ENCODE measurements at places on chromosomes 6 and 20.

- DNase-seq: no peak
Measured at GRCh38 chr6:37260040-37260439, 2.1 kb upstream of the TMEM217 start.

- DNase-seq: no peak
Measured at GRCh38 chr6:137102851-137103492, 58.2 kb upstream of the IL20RA start.

GRCh38 chr6:170029416-170030283, 261.2 kb downstream of the DLL1 start:
- no peak for DNase-seq

DNA sequence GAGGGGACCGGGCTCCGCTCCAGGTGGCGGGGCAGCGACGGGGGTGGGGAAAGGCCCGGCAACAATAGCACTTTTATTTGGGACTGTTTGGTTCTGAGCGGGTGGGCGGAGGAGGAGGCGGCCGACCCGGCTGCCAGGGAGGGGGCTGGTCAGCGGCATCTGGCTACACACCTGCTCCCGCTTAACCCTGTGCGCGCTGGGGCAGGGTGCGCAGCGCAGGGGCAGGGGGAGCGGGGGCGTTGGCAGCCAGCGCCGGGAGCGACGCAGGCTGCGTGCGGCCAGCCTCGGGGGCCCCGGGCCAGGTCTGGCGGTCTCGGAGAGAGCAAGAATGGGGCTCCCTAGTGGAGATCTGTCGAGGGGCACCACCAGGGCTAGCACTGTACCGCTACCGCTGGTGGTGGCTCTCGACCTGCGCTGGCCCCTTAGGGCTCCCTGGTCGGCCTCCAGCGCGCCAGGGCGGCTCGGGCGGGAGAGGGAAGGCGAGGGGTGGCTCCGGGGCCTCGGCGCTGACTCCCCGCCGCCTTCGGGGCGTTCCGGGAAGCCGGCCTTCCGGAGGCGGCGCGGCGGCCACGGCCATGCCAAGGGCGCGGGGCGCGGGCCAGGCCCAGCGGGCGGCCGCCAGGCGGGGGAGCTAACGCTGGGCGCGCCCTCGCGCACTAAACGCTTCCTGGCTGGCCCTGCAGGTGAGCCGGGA, 92.4 kb downstream of the NCR2 start:
- no peak for DNase-seq

DNA sequence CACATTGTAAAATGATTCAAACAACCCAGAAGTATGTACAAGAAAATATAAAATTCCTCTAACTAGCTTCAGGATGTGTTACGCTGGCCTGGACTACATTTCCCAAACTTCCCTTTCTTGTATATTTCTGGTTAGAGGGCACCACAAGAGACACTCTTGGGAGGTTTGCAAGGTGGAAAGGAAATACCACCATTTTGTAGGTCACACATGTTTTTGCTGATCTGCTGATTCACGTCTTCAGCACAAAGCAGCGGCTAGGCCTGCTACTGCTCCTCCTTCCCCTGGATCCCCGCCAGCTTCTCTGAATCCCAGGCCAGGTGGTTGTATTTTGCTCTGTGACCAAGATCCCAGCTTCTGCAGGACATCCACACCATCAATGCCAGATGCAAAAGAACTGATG, 104.2 kb downstream of the AGPAT4 start:
- DNase-seq: peak; percentile 83

- DNase-seq: no peak
Measured at GRCh38 chr6:54426995-54427394, 118.8 kb downstream of the TINAG start.

DNA sequence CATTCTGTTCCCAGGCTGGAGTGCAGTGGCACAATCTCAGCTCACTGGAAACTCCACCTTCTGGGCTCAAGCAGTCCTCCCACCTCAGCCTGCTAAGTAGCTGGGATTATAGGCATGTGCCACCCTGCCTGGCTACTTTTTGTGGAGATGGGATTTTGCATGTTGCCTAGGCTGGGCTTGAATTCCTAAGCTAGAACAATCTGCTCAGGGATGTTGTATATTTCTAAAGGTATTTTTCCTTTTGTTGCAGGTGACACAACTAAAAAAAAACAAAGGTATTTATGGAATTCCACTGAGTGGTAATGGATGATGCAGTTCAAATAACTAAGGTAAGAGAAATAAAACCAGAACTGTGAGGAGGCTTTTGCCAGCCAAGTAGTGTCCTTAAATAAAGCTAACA, 49.7 kb downstream of the PTPRA start:
- no peak for DNase-seq

DNA sequence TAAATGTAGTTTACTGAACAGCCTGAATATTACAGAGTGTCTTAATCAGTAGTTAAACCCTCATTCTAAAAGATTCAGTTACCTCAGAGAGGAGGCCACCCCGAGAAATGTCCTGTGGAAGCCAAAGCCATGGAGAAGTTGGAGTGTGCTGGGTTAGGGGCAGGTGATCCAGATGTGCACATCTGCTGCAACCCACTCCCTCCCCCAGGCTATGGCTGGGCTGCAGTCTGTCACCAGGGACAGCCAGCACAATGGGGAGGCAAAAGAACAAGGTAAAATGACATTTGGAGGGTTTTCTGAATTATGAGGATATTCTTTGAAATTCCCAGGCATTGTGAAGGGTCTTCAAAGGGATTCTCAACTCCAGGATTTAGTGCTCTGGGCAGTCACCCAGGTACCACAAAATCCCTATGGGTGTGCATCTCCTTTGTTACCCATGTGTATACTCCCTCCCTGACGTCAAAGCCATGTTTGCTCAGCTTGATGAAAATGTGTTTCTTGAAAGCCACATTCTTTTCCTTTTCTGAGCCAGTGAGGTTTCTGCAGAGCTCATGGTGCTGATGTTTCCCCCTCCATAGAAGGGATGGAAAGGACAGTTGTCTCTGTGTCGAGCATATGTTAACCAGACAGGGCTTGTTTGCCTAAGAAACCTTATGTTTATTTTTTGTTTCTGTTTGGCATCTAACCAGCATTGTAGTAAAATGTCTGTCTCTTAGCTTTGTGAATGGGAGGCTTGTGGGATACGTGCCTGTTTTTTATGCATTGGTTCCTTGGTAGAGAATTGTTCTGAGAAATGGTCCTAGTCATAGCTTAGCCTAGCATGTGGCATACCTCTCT, 212.3 kb upstream of the TBX18 start:
- DNase-seq: peak; percentile 83
